ENCODE measurements at places on chromosomes 12 and 14. TPM values are rescaled to one million over a fixed set of nuclear protein-coding genes. Genes with fewer than 3 reads are reported as not detected.

GRCh38 chr14:60163693-60164092 lies 1.5 kb downstream of the DHRS7 start:
- no peak for DNase-seq

GRCh38 chr12:59317598-59317997 lies 278.2 kb upstream of the SLC16A7 start:
- DNase-seq, result no peak

GRCh38 chr12:15206338-15206737 lies 14.9 kb downstream of the RERG start:
- DNase-seq, result no peak

DNA sequence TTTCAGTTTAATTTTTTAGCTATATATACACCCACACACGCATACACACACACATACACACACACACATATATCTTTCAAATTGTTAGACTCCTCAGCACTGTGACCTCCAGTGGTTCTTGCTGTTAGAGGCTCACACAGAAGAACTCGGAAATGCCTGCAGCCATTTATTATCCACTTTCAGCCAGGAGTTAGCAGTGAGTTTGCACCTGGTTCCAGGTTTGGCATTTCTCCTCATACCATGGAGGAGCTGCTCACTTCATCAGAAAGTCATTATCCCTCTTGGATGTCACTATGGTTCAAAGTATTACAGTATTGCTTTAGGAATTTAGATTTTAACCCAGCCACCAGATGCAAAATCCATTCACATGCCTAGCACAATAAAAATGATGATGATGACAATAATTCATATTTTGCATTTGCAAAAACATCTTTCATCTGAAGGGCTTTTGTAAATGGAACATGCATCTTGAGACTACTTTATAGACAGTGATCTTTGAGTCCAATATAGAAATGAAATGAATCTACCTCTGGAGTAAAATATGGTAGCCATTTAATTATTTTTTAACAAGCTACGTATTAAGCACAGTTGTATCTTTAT lies 42.3 kb downstream of the NPAS3 start:
- no peak for DNase-seq

DNA sequence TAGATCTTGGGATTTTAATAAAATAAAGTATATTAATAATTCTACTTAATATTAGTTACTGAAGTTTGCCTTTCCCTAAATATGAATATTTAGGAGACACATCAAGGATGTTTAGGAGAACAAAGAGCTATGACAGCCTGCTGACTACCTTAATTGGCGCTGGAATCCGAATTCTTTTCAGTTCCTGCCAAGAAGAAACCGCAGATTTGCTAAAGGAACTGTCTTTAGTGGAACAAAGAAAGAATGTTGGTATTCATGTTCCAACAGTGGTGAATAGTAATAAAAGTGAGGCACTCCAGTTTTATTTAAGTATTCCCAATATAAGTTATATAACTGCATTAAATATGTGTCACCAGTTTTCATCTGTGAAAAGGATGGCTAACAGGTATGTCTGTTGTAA lies 54.5 kb downstream of the MIS18BP1 start:
- no peak for DNase-seq

- DNase-seq, result no peak
These were observed 153.5 kb upstream of the USP15 start for GRCh38 chr12:62106547-62107185.

BIN2 gene
- total RNA-seq, result 3.3 TPM

DTX1 gene
- total RNA-seq, result 33.8 TPM

TC2N gene
- total RNA-seq, result 59.4 TPM

Measured in Peyer's patch (tissue), 4 donors.